ENCODE measurements at places on chromosomes 7 and 10.

- DNase-seq: no peak
Observed at GRCh38 chr7:44846816-44847508, 925 bp downstream of the H2AZ2 start.

- DNase-seq: no peak
Observed at GRCh38 chr10:132856869-132857524, 71.0 kb upstream of the NKX6-2 start.

DNA sequence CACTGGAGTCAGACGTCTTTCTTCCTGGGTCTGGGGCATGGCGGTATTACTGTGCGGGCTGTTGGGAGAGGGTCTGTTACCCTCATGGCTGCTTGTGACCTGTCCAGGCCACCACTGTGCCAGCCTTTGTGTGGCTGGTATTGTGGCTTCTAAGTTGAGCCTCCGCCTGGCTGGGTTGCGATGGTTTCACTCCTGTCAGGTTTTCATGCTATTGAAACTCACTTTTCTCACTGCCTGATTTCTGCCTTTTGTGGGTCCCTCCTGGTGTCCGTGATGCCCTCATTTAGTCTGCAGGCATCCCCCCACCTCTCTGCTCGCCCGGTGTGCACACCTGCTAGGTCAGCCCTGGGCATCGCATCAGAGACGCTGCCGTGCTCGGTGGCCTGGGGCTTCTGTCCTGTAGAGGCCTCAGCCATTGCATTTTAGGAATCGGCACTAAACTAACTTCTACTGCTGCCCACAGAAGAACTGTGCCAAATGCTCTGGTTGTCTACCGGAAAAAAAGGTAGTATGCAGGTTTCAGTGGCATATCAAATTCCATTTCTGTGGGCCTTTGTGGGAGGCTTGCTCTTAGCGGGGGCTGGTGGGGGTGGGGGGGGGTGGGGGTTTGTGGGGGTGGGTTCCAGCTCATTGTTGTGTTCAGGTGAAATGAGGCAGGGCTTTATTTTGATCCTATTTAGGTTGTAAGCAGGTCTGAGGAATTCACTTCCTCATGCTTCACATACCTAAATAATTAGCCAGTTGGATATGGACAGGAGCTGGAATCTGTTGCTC, 64.3 kb downstream of the MGMT start:
- no peak for DNase-seq

- DNase-seq: no peak
Observed at GRCh38 chr7:156004265-156005201, 192.3 kb upstream of the SHH start.

- no peak for DNase-seq
Observed at GRCh38 chr10:88045096-88045495, 181.7 kb downstream of the PTEN start.

- DNase-seq: peak; percentile 24
Observed at GRCh38 chr7:143892527-143893300, 9.3 kb downstream of the TCAF1 start.

DNA sequence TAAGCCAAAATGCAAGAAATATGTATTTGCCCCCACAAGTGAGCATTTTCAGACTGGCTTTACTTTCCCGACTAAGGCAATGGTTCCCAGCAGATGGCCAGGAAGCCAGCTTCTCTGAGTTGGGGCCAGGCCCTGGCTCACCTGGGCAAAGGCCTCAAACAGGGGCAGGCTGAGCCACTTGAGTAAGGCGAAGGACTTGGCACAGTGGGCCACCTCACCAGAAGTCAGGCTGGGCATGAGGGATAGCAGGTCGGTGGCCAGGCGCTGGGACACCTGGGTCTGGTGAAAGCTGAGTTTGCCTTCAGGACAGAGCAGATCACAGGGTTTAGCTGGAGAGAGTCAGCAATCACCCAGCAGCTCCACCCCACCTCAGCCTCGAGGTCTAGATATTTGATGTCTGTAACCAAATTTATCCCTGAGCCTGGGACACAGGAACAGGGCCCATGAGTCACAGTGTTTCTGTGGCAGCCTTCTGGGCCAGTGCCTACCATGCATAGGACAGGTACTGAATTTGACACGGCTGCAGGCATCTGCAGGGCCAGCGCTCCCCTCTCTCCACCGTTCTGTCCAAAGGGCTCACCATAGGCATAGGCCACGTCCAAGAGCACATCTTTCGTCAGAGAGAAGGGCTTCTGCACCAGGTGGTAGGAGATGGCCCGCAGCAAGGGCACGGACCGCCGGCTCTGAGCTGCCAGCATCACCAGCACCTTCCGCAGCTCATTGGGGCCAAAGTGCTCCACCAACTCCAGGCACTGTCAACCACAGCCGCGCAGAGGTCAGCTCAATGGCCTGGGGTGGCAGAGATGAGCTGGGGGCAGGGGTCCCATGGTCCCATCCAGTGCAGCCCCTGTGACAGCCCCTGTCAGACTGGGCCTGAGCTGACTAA, 7.3 kb downstream of the TBRG4 start:
- DNase-seq: no peak

DNA sequence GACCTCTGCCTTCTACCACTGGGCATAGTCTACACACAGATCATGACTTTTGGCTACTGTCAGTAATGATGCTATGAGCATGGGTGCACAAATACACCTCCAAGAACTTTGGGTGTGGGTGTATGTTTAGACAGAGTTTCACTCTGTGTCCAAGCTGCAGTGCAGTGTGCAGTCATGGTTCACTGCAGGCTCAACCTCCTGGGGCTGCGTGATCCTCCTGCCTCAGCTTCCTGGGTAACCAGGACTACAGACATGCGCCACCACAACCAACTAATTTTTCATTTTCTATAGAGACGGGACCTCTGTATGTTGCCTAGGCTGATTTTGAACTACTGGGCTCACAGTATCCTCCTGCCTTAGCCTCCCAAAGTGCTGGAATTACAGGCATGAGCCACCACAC, 194.4 kb downstream of the NSUN6 start:
- DNase-seq: no peak

DNA sequence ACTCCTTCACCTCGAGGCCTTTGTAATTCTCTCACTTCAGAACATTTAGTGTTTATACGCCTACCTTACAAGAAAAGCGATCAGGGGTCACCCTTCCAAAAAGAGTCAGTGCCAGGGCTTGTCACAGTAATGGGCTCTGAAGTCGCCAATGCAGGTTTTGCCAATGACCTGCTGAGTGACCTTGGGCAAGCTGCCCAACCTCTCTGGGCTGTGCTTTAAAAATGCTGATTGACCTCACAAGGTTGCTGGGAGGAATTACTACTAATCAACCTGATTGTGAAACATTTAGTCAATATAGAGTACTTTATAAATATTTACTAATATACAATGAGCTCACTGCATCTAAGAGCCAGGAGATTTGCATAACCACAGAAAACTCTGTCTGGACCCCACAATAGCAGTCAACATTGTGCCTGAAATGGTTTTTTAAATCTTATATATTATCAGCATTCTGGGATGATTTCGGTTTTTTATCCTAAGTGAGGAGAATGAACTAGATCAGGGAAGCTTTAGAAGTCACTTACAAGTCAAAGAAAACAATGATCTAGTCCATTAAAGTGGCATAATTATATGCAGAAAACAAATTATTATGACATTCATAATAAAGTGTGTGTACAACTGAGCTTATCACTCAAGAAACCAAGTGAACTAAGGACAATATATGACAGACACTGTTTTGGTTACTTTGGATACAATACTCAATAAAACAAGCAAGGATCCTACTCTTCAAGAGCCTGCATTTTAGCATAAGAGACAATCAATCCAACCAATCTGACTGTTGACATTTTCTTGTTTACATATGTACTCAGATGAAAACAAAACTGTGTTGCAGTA, 290.5 kb downstream of the SORCS1 start:
- no peak for DNase-seq

GRCh38 chr10:118792526-118792925, 37.8 kb upstream of the CACUL1 start:
- DNase-seq: no peak

GRCh38 chr10:79142064-79142491, 73.3 kb downstream of the ZMIZ1 start:
- no peak for DNase-seq

DNA sequence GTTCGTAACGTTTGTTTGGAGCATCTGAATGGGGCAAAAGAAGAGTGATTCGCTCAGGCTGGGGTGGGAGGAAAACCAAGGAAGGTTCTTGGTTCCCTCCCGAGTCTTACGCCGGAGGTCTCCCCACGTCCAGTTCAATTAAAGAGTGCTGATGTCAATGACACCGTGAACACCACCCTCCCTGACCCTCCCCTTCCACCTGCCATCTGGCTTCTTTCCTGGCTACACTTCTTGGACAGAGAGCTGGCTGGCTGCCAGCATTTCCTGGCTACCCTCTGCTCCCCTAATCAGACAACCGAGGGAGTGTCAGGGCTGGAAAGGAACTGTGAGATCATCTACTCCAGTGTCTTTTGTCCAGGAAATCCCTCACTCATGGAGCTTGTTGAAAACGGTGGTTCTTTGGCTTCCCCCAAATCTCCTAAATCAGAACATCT, 24.1 kb upstream of the FFAR4 start:
- no peak for DNase-seq
